RCC 7860 (cell line): ENCODE measurements at places on chromosomes 11 and 22.

DNA sequence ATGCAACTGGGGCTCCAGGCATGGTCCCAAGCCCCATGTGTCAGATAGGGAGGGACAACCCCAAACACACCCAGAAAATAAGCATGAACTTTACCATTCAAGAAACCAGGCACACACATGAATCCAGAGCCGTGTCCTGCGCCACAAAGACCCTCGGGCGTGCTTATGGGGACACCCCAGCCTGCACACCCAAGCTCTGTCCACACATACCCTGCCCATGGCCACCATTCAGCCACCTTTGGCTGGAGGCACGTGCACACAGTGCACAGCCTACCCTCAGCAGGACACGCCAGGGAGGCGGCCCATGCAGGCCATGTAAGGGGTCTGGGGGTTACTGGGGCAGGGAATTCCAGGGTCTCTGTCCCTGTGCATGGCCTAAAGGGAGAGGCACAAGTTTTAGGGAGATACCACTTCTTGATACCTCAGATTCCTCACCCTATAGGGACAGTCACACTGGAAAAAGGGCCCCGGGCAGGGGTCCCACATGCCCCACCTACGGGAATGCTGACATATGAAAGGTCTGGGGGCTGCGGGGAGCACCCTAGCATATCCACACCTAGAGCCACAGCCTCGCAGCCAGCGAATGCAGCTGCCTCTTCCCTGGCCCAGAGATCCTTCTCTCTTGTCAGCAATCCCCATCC lies 20.6 kb downstream of the PACSIN2 start:
- no peak for DNase-seq

DNA sequence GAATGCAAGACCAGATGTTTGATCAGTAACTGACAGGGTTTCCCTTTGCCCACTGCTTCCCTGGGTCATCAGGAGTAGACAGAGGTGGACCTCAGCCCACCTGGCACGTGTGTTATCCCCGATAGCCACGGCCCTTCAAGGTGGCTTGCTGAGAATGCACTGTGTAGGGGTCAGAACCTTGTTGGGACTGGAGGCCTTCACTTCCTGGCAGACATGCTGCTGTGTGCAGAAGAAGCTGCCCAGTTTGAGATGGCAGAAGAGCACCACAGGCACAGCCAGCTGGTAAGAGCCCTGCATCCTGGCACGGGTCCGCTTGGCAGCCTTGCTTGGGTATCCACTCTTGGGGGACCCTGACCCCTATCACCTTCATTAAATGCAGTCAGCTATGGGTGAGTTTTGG lies 81.8 kb downstream of the SFI1 start:
- DNase-seq, result no peak

- no peak for DNase-seq
These were observed 56.2 kb downstream of the SOX6 start for GRCh38 chr11:16299884-16300782.

DNA sequence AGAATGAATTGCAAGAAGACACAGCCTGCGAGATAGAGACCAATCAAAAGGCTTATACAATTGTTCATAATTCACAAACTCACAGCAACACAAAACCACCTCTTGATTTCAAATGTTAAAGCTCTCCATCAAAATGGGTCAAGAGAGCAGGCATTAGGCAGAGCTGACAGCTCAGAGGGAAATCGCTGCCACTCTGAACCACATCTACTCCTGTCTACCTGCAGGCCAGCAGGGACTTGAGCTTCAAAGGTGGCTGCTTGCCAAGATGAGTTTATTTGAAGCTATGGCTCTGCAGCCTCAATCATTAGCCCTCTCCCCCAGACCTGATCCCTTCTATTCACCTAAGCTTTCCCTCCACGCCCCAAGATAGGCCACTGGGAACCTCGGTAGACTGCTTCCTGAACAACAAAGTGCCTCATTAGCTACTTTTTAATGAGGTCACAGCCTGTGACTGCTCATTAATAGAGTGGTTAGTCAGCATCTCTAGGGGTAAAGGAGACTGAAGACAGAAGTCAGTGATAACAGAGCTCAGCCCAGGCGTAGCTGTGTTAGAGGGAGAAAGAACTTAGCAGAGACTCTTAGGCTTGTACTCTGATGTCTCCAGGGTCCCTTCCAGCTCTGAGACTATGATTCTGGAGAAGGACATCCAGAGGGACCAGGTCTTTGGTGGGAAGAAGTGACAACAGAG lies 21.2 kb upstream of the OR10A5 start:
- no peak for DNase-seq

DNA sequence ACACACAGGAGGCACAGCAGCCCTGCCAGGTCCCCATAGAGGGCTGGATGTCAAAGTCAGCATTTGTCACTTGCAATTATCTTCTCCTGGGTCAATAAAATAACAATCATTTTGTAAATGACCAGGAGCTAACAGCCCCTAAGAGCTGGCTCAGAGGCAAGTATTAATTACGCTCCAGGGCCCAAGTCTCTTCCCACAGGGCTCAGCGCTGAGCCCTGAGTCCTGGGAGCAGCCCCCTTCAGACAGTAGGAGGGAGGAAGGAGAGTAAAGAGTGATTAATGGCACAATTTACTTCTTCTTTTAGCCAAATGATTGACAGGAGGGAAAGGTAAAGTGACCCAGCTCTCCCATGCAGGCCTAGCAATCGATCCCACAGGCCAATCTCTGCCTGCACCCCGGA lies 99.0 kb upstream of the DRD2 start:
- DNase-seq, result no peak

DNA sequence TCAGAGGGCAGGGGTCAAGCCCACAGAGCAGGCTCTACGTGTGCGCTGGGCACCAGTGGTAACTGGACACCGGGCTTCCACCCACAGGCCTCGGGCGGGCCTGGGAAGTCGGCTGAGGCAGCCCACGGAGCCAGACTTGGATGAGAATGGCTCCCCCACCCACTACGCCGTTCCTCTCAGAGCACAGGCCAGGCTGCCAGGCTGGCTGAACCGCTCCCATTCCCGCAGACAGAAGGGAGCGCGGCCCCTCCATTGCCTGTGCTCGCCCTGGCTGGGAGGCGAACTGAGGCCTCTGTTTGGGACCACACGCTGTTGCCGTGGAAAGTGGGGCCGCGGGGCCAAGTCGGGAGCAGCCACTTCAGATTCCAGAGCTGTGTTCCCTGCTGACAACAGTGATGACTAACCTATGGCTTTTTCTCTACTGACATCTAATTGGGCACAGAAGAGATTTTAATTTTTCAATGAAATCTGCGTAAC lies 63.9 kb downstream of the MYH9 start:
- DNase-seq, result no peak

- no peak for DNase-seq
These were observed at the start of gene CD6 for GRCh38 chr11:60971520-60971919. Gene CD6, plus strand, starts transcription at chr11:60971680. Its CDS starts 186 bp downstream, at chr11:60971866.
